Heart left ventricle (tissue), 16 donors: ENCODE measurements at places on chromosomes 16 and 17. TPM values are rescaled to one million over a fixed set of nuclear protein-coding genes. Genes with fewer than 3 reads are reported as not detected.
A peak's percentile ranks its signal among the peaks of the same experiment; 100 is the strongest.

Gene ZNF624
- 0.72 TPM for polyA plus RNA-seq

Gene SLC22A31
- polyA plus RNA-seq, result 0.07 TPM

Gene TERF2IP
- polyA plus RNA-seq, result 79.2 TPM

Gene SPATA20
- 52.3 TPM for polyA plus RNA-seq

Gene SMIM36
- not detected for polyA plus RNA-seq

Gene DHRS7C
- 38.6 TPM for polyA plus RNA-seq

Gene MYH2
- polyA plus RNA-seq, result not detected

Gene CHAD
- polyA plus RNA-seq, result 0.15 TPM

DNA sequence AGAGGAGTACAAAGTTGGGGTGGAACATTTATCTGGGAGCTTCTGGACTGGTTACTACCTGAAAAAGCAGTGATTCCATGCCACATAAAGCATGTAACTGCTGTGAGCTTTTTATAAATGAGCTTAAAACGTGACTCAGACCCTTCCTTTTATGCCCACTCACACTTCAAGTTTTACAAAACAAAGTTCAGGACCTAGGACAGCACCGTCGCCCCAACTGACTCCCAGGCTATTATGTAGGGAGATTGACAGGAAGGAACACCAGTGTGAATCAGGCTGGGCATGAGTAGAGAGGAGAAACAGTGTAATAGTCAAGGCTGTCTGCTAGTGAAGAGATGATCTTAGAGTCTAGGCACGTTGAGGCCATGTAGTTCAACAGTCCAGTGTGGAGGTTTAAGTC, 91.6 kb upstream of the DNAH9 start:
- no peak for DNase-seq

DNA sequence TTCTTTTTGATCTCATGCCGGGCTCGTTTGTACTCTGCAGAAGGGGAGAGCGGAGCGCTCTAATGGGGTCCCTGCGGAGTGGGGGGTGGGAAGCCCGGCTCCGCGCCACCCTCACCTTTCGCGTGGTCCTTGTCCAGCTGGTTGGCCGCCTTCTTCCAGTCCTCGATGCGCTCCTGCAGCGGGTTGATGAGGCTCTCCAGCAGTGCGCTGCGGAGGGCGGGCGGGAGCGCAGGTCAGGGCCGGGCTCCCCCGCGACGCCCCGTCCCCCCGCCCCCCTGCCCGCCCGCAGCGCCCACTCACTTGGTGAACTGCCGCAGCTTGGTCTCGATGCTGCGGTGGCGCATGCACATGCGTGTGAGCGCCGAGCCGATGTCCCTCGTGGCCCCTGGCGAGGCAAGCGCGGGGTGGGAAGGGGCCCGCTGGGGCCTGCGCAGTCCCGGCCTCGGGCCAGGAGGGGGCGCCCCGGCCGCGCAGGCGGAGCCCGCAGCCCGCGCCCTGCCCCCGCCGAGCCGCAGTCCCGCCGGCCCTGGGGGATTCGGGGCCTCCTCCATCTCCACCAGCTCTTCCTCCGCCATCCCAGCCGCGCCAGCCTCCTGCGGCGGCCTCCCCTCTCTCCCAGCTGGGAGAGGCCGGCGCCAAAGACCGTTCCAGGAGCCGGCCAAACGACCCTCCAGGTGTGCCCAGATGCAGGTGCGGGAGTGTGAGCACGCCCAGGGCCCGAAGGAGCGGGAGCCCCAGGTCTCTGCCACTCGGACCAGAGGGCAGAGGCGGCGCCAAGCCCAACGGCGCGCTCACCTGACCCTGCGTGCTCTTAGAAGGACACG, 6.0 kb downstream of the MTSS2 start:
- DNase-seq, result no peak

GRCh38 chr17:12568358-12569251, 97.1 kb upstream of the MYOCD start:
- DNase-seq, result no peak

- DNase-seq, result no peak
Measured at GRCh38 chr16:85541181-85541580, 71.9 kb upstream of the GSE1 start.

- DNase-seq, result no peak
Measured at GRCh38 chr16:30619638-30620037, 9.4 kb upstream of the ZNF689 start.

DNA sequence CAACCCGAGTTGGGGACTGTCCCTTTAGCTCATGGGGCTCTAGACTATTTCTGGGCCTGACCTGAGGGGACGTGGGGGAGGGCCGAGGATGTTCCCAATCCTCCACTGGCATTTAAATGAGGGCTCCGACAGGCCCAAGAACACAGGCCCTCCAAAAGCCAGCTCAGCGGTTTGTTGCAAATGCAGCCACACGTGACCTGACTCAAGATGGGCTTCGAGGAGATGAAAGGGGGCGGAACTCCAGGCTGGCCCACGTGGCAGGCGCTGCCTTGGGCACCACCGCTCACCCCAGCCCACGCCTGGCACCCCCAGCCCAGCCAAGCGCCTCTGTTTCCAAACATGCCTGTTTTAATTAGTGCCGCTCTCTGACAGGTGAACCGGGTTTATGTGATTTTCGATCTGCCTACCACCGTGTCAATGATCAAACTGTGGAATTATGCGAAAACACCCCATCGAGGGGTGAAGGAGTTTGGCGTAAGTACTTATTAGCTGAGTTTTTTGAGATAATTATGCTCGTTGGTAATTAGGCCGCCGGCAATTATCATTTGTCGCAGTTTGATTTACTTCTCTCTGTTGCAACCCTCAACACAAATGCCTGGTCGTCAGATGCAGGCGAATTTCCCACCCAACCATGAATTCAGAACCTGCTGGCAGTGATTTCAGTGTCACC, 226.7 kb downstream of the KATNIP start:
- DNase-seq, result no peak

GRCh38 chr17:39636927-39637736, at the start of gene STARD3:
STARD3 (plus strand) TSS chr17:39637144; CDS start chr17:39653532, 16,388 bp downstream.
- DNase-seq, result peak; percentile 95

DNA sequence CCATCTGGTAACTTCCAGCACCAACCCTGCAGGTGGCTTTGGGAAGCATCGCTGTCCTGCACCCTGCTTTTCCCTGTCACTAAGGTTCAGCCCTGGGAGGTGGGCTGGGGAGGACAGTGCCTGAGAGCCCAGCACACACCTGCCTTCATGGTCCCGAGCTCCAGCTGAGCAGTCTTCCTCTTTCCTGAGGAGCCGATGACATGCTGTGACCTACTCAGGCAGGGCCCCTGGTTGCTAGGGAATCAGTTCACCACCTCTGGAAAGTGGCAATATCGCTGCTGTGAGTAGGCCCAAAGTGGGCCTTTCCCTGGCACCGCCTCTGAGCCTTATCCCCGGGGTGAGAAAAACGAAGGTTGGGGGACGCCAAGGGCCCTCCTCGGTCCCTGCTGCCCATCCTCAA, 17.9 kb downstream of the ST3GAL2 start:
- no peak for DNase-seq

GRCh38 chr16:566475-567372, at the start of gene NHLRC4:
NHLRC4 (plus strand) TSS chr16:567005; CDS start chr16:568048, 1,043 bp downstream.
- peak; percentile 87 for DNase-seq

DNA sequence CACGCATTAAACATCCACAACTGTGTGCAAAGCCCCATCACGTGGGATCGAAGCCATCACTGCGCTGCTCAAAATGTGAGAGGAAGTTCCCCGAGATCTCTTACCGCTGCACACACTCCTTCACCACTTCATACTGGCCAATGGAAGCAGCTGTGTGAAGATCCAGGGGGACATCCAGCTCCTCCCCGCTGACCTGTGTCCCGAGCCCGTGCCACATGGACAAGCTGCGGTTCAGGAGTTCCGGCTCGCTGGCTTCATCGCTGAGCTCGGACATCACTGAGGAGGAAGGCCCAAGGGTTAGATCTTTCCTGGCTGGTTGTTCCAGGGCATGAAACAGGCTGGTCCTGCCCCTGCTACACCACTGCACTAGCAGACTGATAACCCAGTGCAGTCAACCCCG, 4.2 kb downstream of the ANKS3 start:
- no peak for DNase-seq

- no peak for DNase-seq
Measured at GRCh38 chr16:89200850-89201411, 594 bp upstream of the SLC22A31 start.

- DNase-seq, result peak; percentile 88
Measured at GRCh38 chr16:67537636-67538591, 9.3 kb downstream of the RIPOR1 start.

GRCh38 chr16:81220349-81220748, 18.1 kb upstream of the BCO1 start:
- no peak for DNase-seq

GRCh38 chr17:67421869-67422273, 44.8 kb downstream of the PITPNC1 start:
- DNase-seq, result no peak

DNA sequence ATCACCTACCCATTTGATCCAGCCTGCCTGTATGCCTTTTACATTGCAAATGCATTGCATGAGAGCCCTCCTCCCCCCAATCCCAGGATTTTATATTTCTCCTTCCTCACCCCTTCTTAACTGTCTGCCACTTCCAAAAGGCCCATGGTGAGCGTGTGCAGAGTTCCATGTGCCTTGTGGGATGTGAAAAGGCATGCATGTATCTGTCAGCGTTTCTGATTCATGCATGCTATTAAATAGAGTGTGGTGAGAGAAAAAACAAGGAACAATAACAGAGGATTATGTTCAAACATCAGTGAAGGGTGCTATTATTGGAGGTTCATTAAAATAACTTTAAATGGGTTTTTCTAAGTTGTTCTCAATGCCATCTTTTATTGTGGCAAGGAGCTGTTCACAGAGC, 60.9 kb upstream of the CACNG3 start:
- no peak for DNase-seq

GRCh38 chr16:11715246-11715947, 27.3 kb downstream of the TXNDC11 start:
- DNase-seq, result no peak

GRCh38 chr17:32141679-32142037, 644 bp upstream of the RHOT1 start:
- DNase-seq, result no peak

- DNase-seq, result no peak
Measured at GRCh38 chr17:53932386-53932785, 109.7 kb downstream of the KIF2B start.

GRCh38 chr17:46001390-46002310, 2.6 kb downstream of the STH start:
- DNase-seq, result no peak

DNA sequence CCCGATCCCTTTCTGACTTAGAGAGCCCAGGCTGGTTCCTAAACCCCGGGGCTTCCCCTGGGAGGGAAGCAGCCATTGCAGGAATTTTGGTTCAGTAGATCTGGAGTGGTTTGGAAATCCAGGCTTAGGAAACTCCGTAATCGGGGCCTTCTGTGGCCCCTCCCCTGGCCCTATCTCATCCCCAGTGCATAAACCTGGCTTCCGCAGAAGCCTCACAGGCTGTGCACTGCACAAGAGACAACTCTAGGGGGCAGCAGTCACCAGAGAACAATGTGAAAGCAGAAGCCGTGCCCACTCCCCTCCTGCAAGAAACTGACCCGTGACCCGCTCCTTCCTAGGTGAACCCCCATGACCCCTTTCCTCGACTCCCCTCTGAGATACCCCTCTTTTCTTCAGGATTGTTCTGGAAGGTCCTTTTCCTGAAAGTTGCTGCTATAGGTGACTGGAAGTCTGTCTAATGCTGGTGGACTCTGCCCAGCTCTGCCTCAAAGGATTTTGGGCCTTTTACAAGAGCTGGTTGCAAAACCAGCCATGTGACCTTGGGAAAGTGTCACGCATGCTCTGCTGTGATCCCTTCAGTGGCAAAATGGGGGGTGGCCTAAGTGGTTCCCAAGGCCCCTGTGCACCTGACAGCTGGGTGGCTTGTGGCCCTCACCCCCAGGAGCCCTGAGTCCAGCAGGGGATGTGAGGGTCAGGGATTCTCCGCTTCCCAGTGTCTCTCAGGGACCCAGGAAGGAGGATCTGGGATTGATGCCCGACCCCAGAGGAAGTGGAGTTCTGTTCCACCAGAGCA, 14.4 kb downstream of the GUCY2D start:
- DNase-seq, result no peak

DNA sequence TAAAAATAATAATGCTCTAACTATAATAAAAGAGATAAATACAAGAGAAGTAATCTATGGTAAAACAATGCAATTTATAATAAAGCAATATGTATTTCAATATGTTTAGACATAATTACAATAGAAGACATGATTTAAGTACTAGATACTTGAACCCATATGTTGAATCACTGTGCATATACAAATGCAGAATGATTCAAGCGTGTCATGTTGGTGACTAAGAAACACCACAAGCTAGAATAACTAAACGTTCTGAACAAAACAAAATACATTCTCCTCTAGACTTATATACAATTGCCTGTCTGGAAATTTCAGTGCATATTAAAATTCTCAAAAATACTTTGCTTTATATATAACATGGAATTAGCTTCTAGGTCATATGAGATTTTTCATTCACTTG, 11.2 kb downstream of the TADA2A start:
- DNase-seq, result no peak

GRCh38 chr17:19896679-19897078, 28.9 kb upstream of the ULK2 start:
- no peak for DNase-seq

- no peak for DNase-seq
Measured at GRCh38 chr16:104928-105327, 26.9 kb downstream of the MPG start.

DNA sequence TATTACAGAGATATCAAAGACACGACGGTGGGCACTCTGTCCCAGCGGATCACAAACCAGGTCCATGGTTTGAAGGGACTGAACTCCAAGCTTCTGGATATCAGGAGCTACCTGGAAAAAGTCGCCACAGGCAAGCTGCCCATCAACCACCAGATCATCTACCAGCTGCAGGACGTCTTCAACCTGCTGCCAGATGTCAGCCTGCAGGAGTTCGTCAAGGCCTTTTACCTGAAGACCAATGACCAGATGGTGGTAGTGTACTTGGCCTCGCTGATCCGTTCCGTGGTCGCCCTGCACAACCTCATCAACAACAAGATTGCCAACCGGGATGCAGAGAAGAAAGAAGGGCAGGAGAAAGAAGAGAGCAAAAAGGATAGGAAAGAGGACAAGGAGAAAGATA, 8.7 kb downstream of the PSMD7 start:
- no peak for DNase-seq

- DNase-seq, result no peak
Measured at GRCh38 chr17:61335105-61335844, 64.4 kb upstream of the TBX2 start.

- DNase-seq, result no peak
Measured at GRCh38 chr17:18300725-18301480, 13.9 kb downstream of the TOP3A start.

DNA sequence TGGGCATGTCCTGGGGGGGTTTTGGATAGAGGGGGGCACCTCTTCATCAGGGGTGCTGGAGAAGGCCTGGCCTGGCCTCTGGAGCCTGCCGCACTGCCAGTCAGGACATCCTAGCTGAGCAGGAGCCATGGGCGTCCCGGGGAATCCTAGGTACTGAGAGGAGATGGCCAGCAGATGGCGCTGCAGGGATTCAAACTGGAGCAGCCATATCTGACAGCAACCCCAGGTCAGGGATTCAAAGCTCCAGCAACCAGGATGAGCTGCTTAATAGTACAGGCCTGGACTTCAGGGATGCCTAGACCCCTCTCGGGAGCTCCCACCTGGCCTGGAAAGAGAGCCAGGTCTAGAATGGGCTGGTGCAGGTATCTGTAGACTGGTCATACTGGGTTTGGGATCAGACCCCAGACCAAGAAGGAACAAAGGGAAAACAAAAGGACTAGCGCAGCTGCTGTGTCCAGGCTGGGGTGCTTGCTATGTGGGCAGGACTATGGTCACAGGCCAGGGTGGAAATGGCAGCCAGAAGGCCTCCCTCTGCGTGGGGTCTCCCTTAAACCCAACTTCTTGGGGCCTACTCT, 306.9 kb upstream of the RBFOX1 start:
- peak; percentile 74 for DNase-seq

GRCh38 chr16:24482681-24483202, 56.6 kb upstream of the RBBP6 start:
- DNase-seq, result no peak
